ENCODE measurements at places on chromosomes 2 and 18.

GRCh38 chr2:112891385-112891831 lies 19.6 kb upstream of the IL37 start:
- DNase-seq, result peak; percentile 99

GRCh38 chr2:166765141-166765540 lies 123.1 kb upstream of the XIRP2 start:
- peak; percentile 50 for DNase-seq

GRCh38 chr2:172671501-172671900 lies 64.1 kb upstream of the RAPGEF4 start:
- no peak for DNase-seq

DNA sequence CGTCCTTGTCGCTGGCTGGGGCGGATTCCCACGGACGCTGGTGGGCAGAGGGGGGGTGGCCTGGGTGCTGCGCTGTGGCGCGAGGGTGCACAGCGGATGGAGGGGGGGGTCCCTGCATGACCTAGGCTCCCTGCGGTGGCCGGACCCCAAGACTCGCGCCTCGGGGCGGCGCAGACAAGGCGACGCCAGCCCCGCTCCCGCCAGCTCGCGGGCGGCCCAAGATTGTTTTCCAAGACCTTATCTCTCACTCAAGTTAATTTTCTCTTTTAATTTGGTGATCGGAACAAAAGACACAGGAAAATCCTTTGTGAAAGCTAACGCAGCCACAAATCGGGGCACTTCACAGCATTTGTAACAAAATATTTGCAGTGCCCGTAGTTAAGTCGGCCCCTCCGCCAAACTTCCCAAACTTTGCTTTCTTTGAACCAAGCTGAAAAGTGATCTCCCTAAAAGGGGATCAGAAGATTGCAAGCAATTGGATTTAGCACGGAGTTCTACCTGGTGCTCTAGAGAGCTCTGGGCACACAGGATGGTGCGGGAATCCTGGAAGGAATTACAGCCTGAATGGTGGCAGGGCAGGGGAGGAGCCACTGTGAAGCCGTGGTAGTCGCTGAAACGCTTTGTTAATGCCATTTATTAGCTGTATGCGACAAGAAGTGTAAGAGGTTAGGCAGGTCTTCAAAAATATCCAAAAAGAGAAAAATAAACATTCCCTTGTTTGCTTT lies 4.8 kb upstream of the ID2 start:
- no peak for DNase-seq

- DNase-seq, result no peak
These were observed 214.4 kb downstream of the MYT1L start for GRCh38 chr2:2116657-2117056.

DNA sequence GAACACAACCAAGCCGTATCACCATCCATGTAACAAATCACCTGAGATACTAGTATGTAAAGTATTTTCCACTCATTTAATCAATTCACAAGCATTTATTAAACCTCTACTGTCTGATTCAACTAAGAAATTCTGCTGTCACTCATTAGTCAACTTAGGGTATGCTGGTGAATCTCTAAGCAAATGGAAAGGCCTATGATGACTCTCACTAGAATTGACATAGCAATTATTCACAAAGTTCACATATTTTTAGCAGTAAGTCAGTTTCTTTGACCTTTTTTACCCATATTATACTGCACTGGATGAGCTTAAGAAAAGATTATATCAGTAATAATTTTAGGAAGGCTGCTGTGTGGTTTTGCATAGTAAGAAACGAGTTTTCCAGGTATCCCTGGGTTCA lies 130.1 kb downstream of the SLC8A1 start:
- peak; percentile 10 for DNase-seq

DNA sequence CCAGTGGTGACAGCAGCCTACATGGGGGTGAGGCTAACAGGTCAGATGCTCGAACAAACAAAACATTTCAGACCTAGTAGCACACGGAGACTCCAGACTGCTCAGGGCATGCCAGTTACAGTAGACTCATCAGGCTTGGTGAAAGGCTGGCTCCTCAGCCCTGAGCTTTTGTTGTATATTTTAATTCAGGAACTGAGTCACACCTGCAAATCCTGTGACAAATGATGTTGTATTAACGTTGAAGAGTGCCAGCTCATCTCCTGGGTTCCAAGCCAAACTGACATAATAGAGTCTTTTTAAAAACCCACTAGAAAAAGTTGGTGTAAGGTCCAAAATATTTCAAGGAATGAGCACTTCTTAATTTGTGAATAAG lies 65.3 kb downstream of the C1D start:
- peak; percentile 96 for DNase-seq

GRCh38 chr2:47737-48136 lies 1.4 kb upstream of the FAM110C start:
- DNase-seq, result no peak

GRCh38 chr2:154455166-154455565 lies 243.3 kb upstream of the KCNJ3 start:
- DNase-seq, result no peak

- DNase-seq, result peak; percentile 32
These were observed 78.9 kb downstream of the KCNF1 start for GRCh38 chr2:10990561-10991111.

GRCh38 chr18:2889761-2890192 lies 43.0 kb downstream of the EMILIN2 start:
- DNase-seq, result peak; percentile 35

DNA sequence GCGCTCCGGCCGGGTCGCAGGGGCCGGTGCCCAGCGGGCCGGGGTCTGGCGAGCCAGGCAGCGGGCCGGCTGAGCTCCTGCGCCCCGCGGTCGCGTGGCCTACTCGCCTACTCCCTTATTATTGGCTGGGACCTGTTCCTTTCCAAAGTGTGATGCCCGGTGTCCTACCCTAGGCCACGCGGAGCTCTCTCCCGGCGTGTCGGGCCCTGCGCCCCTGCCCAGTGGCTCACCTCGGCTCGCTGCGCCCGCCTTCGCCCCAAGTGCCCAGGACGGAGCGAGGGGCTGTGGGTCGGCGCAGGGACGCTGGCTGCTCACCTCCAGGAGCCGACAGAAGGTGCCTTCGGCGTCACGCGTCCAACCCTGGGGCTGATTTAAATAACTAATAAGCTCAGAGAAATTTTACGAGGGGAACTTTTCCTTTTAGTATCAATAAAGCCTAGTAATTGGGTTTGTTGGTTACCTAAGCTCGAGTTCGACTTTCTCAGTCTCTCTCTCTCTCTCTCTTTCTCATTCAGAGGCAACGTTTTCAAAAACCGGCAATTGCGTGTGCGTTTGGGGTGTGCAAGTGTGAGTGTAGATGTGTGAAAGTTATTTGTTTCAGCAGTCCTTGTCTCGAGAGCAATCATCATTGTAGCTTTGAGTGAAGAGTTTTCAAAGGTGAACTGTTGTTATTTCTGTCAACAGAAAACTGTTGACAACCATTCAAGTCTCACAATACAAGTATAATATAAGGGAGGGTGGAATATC lies 7.0 kb upstream of the SATB2 start:
- DNase-seq, result no peak

GRCh38 chr2:5946225-5947115 lies 254.3 kb downstream of the SOX11 start:
- no peak for DNase-seq

GRCh38 chr2:203407496-203407895 lies 79.3 kb downstream of the ABI2 start:
- no peak for DNase-seq

DNA sequence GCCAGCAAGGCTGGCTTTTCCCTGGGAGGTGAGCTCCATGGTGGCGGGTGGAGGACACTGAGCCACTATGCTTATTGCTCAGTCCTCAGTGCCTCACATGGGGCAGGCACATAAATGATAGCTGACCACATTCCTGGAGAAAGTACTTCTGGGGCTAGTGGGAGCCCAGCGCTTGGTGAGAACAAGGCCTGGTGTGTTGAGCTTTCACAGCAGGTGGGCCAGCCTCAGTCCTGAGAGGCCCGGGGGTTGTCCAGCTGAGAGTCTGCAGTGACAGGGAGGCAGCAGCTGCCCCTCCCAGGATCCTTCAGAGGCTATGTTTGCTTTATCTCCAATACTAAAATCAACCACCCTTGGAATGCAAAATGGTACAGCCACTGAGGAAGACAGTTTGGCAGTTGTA lies 217.7 kb downstream of the ZBTB7C start:
- DNase-seq, result no peak

GRCh38 chr2:219294356-219295351 lies 14.5 kb downstream of the PTPRN start:
- peak; percentile 77 for DNase-seq

DNA sequence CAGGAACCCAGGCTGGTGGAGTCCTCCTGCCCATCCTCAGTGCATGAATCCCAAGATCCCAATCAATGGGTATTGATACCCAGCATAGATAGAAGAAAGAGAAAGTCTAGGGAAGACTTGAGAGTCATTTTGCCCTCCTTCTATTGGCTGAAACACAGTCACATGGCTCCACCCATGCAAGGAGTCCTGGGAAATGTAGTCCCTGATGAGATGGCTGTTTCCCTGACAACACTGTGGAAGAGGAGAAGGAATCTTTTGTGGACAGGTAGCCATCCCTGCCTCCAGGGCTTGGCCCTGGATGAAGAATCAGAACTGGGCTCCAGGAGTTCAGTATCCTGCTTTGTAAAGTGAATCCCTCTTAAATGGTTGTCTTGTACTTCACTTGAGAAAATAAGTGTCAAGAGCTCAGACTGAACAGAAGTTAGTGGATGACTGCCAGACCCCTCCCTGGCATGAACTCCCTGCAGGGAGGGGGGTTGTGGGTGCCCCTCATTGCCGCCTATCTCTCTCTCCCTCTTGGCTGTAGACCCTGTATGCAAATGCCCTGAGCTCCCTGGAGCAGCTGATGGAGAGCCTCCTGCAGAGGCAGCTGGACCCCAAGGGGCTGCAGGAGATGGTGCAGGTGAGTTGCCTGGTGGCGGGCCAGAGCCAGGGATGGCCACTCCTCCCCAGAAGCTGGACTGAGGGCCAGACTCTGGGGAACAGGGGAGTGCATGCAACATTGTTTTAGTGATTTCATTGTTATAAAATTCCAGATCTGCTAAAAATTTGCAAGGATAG lies 36.1 kb downstream of the MROH2A start:
- peak; percentile 29 for DNase-seq

- no peak for DNase-seq
These were observed 62.2 kb downstream of the COL6A3 start for GRCh38 chr2:237351796-237352195.

- no peak for DNase-seq
These were observed 26.7 kb downstream of the LHCGR start for GRCh38 chr2:48728840-48729239.

- no peak for DNase-seq
These were observed 36.6 kb upstream of the GATA6 start for GRCh38 chr18:22132763-22133162.

- no peak for DNase-seq
These were observed 128.4 kb downstream of the IKZF2 start for GRCh38 chr2:213022987-213023386.

Data from bronchial epithelial cell (primary cell).